ENCODE measurements at places on chromosomes 12 and 14. TPM values are rescaled to one million over a fixed set of nuclear protein-coding genes. Genes with fewer than 3 reads are reported as not detected.

Gene PPM1H
- total RNA-seq: 22.9 TPM

GRCh38 chr12:114701553-114701952 is 17.6 kb upstream of the TBX3 start:
- DNase-seq: no peak

- DNase-seq: no peak
Observed at GRCh38 chr14:55749201-55749812, 169.3 kb downstream of the KTN1 start.

Gene OTX2
- not detected for total RNA-seq

Gene SDSL
- 5.8 TPM for total RNA-seq

GRCh38 chr14:20934148-20934762 is 21.0 kb upstream of the RNASE2 start:
- DNase-seq: no peak

Gene ALG10B
- 7.2 TPM for total RNA-seq

GRCh38 chr14:72126561-72126960 is 194.3 kb downstream of the RGS6 start:
- DNase-seq: no peak

- DNase-seq: no peak
Observed at GRCh38 chr14:56294128-56294527, 175.9 kb downstream of the PELI2 start.

Gene POTEG
- not detected for total RNA-seq

- no peak for DNase-seq
Observed at GRCh38 chr12:45988264-45988663, 2.1 kb downstream of the SCAF11 start.

DNA sequence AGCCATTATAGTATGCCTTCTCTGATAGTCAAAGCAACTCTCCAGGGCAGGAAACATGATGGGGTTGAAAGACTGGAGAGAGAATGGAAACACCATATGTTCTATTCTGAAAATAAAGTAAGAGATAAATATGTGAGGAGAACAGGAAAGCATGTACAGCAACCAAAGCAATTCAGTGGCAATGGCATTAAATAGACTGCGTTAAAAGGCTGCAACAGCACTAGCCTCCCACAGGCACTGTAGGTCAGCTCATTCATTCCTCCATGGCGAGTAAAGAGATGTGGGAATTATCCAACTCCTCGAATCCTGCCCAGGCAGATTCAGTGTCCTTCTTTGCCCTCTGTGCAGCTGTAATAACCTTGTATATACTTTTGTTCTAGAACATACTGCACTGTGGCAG is 43.8 kb downstream of the ANO6 start:
- DNase-seq: no peak

DNA sequence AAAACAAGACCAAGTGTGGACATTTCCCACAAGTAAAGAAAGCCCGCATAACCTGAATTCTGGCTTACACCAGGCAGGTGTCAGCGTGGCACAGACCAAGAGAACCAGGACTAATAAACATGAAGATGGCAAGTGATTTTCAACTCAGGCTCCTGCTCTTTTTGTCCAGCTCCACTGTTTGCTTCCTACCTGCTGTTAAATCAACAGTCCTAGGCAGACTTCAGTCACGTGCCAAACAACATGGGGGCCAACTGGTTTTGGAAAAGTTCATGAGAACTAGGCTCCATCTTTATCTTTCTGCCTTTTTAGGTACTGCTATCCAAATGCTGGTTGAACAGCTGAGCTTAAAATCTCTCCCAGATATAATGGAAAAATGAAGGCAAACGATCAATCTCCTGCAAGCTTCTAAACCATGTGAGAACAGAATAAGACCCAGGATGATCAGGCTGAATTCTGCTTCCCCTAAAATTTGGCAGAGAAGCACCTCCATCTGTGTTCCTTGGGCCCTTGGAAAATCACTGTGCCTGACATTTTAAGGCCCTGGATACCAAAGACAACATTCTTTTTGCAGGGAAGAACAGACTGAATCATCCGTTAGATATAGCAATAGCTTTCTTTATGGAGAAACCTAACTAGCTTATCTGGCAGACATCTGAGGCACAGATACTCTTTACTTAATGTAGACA is 215.6 kb upstream of the USP15 start:
- DNase-seq: no peak

DNA sequence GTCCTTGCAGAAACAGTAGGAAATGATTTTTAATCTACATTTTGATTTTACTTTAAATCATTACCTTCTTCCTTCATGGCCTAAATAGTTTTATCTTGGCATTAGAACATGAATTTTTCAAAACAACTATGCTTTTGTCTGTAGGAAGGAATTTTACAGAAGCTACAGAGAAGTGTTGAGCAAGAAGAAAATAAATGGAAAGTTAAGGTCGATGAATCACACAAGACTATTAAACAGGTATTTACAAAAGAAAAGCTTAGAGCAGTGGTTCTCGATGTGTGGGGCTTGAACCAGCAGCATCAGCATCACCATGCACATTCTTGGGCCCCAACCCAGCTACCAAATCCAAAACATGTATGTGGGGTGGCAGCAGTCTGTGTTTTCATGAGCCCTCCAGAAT is 91.6 kb downstream of the KTN1 start:
- no peak for DNase-seq

Gene GPX2
- total RNA-seq: 0.15 TPM

Gene CACNA2D4
- total RNA-seq: 0.15 TPM

Gene RACGAP1
- 147 TPM for total RNA-seq

Gene TAS2R7
- total RNA-seq: not detected

Gene SERPINA1
- 4.9 TPM for total RNA-seq

DNA sequence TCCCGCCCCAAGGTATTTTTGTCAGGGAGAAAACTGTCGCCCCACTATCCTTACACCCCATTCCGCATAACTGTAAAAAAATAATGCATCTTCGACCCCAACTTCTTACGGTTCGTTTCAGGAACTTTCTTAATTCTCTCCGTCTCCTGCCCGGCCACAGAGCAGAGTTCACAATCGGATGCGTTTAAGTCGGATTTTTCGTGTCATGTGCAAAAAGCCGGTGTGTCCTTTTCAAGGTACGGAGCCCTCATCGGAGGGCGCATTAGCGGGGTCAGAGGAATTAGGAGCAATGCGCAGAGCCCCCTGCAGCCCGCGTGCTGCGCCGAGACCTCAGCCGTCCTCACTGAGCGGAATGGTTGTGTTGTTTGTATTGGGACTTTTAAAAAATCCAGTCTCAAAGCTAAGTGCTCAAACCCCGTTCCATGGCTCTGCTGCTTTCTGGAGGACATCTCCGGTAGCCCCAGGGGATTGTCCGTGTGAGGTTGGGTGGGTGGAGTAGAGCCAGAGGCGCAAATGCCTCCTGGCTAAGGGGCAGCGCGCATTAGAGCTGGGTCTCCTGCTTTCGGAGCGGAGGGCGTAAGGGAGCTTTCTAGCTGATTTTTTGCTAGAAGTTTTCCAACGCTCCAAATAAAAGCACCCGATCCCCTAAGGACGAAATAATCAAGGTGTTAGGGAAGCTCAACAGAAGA is 3.9 kb upstream of the GSC start:
- no peak for DNase-seq

GRCh38 chr14:101098641-101099040 is 195.1 kb upstream of the RTL1 start:
- no peak for DNase-seq

- no peak for DNase-seq
Observed at GRCh38 chr14:63392236-63392635, 73.5 kb upstream of the GPHB5 start.

GRCh38 chr12:42763682-42764081 is 174.1 kb upstream of the PRICKLE1 start:
- DNase-seq: no peak

- no peak for DNase-seq
Observed at GRCh38 chr14:36424478-36425102, 95.4 kb downstream of the NKX2-1 start.

- no peak for DNase-seq
Observed at GRCh38 chr12:116354950-116355783, 77.7 kb upstream of the MED13L start.

Gene FAM222A
- 12.8 TPM for total RNA-seq

DNA sequence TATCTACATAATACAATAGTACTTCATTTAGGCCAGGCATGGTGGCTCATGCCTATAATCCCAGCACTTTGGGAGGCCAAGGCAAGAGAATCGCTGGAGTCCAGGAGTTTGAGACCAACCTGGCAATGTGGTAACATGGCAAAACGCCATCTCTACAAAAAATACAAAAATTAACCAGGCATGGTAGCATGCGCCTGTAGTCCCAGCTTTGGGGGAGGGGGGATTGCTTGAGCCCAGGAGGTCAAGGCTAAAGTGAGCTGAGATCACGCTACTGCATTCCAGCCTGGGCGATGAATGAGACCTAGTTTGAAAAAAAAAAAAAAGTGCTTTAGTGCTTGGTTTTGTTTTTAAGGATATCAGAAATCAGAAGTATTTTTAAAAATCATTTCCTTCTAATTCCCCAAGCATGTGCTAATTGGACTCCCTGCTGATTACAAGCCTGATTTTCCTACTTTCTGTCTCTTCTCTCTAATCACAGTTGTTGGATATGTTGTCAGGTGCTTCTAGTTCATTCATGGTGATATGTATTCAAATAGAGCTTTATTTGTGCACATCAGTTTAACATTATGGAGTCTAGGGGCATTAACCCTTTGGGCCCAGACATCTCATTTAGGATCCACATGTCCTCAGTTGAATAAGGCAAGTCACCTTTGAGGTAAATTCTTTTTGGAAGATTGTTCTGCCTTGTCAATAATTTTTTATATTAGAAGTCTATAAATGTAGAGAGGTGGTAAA is 7.0 kb upstream of the KRAS start:
- DNase-seq: no peak

Measured in Panc1 (cell line).